ENCODE measurements at places on chromosomes 2 and 18.

DNA sequence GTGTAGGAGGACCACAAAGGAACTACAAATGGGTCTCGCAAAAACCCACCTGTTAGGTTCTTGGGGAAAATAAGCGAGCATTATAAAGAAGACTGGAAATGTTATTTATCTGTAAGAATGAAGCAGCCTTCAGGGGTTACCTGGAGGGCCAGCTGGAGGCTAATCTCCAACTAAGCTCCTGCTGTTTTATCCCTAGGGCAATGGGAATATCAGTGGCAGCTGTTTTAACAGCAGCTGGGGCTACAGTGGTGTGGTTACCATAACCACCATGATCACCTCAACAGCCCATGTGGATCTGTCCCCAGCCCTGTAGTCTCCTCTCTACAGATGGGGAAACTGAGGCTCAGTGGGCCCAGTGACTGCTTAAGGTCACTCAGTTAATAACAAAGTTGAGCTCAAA, 108.1 kb downstream of the FTCDNL1 start:
- no peak for DNase-seq

GRCh38 chr2:23746141-23746863, 180.6 kb downstream of the ATAD2B start:
- no peak for DNase-seq

- no peak for DNase-seq
These were observed 46.2 kb upstream of the SMAD7 start for GRCh38 chr18:48996901-48997463.

DNA sequence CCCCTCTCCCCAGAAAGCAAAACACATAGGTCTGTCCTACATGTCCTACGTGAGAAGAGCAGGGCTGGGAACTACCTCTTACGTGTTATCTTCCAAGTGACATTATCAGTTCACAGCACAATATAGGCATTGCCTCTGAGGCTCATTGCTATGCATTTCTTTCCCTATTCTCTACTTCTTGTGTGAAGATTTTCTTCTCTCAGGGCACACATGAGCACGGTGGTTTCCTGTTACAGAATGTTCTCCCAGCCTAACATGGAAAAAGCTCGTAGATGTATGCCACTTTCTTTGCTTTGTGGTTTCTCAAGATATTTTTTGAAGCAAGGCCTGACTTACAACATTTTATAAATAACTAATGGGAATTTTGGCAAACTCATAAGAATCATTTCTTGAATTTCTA, 19.4 kb upstream of the DSC3 start:
- no peak for DNase-seq

DNA sequence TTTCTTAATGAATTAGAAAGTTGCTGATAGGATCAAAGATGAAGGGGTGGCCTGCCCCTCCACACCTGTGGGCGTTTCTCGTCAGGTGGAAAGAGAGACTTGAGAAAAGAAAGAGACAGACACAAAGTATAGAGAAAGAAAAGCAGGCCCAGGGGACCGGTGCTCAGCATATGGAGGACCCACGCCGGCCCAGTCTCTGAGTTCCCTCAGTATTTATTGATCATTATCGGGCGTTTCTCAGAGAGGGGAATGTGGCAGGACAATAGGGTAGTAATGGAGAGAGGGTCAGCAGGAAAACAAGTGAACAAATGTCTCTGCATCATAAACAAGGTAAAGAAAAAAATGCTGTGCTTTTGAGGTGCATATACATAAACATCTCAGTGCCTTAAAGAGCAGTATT, 144.3 kb downstream of the CCDC102B start:
- DNase-seq = no peak
